ENCODE measurements at places on chromosomes 1 and 21.

- no peak for DNase-seq
Measured at GRCh38 chr1:90936061-90936460, 85.8 kb downstream of the ZNF644 start.

GRCh38 chr1:91502672-91503184, 2.1 kb downstream of the CDC7 start:
- no peak for DNase-seq

GRCh38 chr21:39686646-39687468, 58.1 kb upstream of the IGSF5 start:
- no peak for DNase-seq

DNA sequence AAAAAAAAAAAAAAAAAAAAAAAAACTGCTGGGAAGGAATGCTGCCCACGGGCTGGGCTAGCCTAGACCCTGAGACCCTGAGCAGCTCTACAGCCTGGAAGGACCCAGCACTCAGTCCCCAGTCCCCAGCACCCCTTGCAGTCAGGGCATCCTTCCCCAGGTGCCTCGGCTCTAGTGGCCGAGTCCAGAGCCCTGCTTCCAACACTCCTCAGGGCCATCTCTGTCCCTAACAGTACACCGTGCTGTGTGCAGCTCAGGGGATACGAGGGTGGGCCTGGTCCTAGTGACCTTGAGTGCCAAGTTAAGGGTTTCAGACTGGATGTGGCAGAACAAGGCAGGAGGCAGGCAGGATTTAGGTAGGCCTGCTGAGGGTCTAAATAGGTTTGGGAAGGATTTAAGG, 50.2 kb upstream of the LRP8 start:
- no peak for DNase-seq

- DNase-seq: no peak
Measured at GRCh38 chr1:236759252-236759859, 35.7 kb upstream of the MTR start.

DNA sequence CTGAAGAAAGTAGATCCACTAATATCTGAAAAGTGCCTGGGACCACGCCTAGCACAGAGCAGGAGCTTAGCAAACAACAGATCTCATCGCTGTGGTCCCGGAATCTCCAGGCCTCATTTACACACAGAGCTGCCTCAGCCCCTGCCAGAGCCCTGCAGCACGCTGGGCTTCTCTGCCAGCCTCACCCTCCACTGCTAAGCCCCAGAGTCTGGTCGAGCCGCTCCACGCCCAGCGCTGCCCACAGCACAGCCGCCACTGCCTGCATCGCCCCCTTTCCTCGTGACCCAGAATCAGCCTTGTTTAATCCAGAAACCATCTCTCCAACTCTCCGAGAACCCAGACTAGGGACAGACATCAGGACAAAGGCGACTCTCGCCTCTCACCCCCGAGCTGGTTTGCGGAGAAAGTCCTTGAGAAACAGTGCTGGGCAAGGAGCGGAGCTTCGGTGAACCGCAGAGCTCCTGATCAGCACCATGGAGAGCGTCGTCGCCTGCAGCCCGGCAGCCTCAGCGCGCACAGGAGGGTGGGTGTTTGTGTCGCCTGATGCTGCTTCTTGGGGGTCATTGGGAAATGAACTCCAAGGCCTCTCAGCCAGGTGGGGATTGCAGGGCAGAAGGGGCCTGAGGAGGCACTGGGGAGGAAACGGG, 145.1 kb downstream of the NPHP4 start:
- peak; percentile 37 for DNase-seq

DNA sequence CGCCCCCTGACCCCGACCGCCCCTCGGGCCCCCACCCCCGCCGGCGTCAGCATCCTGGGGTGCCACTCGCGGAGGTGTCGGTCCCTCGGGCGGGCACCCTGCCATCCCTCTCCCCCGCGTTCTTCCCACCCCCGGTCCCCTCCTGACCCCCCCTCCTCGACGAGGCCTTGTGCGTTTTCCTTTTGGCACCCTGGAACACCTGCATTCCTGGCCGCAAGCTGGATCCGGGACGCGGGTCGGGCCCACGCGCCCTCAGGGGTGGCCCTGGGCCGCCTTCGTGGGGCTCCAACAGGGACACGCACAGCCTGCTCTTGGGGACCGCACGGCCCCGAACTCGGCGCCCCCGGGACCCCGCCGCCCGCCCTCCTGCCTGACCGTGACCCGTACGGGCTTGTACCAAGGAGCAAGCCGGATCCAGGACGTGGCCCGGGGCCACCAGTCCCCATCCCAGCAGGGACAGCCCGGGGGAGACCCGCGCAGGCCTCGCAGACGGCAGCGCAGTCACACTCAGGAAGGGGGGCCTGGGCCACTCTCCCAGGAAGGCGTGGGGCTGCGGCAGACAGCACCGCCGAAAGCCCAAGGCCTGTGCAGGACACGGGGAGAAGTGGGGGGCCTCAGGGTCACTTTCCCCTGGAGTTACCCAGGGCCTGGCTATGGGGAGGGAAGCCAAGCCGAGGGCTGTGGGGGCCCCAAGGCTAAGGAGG, 579 bp upstream of the SLC19A1 start:
- DNase-seq: no peak

- no peak for DNase-seq
Measured at GRCh38 chr1:118381197-118381869, 196.3 kb upstream of the SPAG17 start.

- DNase-seq: no peak
Measured at GRCh38 chr1:17213148-17213781, 8.3 kb downstream of the PADI1 start.

- no peak for DNase-seq
Measured at GRCh38 chr1:94236630-94237290, 624 bp downstream of the ARHGAP29 start.

- peak; percentile 21 for DNase-seq
Measured at GRCh38 chr21:29775462-29775861, 164.3 kb downstream of the GRIK1 start.

GRCh38 chr1:160285506-160285905, 573 bp upstream of the PEX19 start:
- no peak for DNase-seq

- DNase-seq: no peak
Measured at GRCh38 chr1:233025157-233025556, 74.7 kb downstream of the NTPCR start.

Data from right hindlimb (tissue), 1 donor.